A172 (cell line): ENCODE measurements at places on chromosomes 12 and 14.

DNA sequence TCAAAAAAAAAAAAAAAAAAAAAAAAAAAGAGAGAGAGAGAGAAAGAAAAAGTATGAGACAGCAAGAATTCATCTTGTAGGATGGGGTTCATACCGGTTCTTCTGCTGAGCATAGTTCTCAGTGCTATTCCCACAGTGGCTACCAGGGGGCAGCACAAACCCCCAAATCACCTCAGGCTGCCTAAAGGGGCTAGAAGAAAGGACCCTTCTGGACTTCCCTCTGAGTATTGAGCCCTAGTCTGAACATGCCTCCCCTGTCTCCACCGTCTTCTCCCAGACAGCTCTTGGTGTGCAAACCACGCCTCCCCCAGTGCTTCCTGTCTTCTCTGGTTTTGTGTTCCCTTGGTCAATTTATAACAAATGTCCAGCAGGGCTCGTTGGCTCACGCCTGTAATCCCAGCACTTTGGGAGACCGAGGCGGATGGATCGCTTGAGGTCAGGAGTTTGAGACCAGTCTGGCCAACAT is 31.3 kb upstream of the SMUG1 start:
- peak; percentile 65 for DNase-seq

GRCh38 chr12:131593406-131593805 is 117.5 kb upstream of the SFSWAP start:
- DNase-seq = no peak

DNA sequence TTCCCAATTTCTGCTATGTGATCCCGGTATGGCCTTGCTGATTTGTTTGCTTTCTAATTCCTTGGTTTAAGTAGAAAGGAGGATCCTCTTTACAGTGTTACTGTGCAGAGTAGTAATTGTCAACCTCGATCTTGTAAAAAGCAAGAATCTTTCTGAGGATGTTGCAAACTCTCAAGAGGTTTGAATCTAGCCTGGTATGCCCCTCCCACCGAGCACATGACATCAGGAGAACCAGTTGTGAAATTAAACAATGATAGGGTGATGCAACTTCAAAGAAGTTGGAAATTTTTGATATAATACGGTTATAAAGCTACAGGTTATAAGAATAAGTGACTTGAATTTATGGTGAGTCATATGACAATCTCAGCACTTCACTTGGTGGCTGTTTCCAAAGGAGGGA is 35.0 kb upstream of the FUT8 start:
- DNase-seq = no peak

DNA sequence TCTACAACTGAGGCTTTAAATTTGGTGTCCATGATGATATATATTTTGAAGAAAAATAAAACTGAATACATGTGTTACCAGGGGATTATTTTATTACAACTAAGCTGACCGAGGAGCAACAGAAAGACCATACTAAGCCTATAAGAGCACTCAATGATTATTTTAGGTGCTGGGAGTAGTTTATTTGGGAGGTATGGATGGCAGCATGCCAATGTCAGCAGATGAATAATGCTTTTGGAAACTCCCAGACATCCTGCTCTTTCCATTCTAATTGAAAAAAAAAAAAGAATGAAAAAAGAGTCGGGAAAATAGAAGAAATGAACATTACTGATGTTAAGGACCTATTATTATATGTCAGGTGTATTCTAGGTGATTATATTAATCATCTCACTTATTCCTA is 441.2 kb downstream of the BTG1 start:
- peak; percentile 54 for DNase-seq

GRCh38 chr12:47773858-47774580 is 981 bp downstream of the SLC48A1 start:
- DNase-seq = no peak

- no peak for DNase-seq
Measured at GRCh38 chr12:116630762-116631161, 71.6 kb downstream of the MAP1LC3B2 start.

- peak; percentile 93 for DNase-seq
Measured at GRCh38 chr12:124837958-124838803, 25.5 kb downstream of the SCARB1 start.

- no peak for DNase-seq
Measured at GRCh38 chr14:34956931-34957330, 25.9 kb upstream of the SRP54 start.

GRCh38 chr14:24296341-24297157 is 3.0 kb downstream of the DHRS1 start:
- peak; percentile 71 for DNase-seq

- no peak for DNase-seq
Measured at GRCh38 chr14:50082784-50083466, 33.4 kb downstream of the VCPKMT start.

GRCh38 chr12:1828856-1829255 is 8.5 kb downstream of the LRTM2 start:
- DNase-seq = no peak

GRCh38 chr12:113837528-113838296 is 128.4 kb downstream of the RBM19 start:
- no peak for DNase-seq

DNA sequence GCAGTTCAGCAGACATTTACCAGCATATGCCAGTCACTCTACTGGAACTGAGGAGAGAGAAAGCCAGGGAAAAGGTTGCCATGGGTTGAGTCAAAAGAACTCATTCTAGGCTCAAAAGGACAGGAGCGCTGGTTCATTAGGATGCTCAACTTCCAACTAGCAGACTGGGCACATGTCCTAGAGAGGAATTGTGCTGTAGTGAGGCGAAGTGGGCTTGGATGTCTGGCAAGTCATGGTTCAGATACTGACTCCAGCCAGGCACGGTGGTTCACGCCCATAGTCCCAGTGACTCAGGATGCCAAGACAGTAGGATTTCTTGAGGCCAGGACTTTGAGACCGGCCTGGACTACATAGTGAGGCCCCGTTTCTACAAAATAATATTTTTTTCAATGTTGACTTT is 281.5 kb downstream of the CACNA1C start:
- no peak for DNase-seq

GRCh38 chr12:122051231-122051876 is 27.2 kb upstream of the MLXIP start:
- DNase-seq = peak; percentile 30

DNA sequence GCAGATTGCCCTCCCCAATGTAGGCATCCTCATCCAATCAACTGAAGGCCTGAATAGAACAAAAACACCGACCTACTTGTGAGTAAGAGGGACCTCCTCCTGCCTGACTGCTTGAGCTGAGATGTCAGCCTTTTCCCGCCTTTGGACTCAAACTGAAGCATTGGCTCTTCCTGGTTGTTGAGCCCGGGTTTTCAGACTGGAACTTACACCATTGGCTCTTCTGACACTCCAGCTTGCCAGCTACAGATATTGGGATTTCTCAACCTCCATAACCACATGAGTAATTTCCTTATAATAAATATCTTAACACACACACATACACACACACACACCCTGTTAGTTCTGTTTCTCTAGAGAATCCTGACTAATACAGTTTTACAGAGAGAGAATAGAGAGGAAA is 173.4 kb upstream of the NTF3 start:
- peak; percentile 81 for DNase-seq

- DNase-seq = no peak
Measured at GRCh38 chr12:114483996-114484395, 78.1 kb upstream of the TBX5 start.

GRCh38 chr14:58189176-58189575 is 10.8 kb upstream of the ACTR10 start:
- DNase-seq = no peak

DNA sequence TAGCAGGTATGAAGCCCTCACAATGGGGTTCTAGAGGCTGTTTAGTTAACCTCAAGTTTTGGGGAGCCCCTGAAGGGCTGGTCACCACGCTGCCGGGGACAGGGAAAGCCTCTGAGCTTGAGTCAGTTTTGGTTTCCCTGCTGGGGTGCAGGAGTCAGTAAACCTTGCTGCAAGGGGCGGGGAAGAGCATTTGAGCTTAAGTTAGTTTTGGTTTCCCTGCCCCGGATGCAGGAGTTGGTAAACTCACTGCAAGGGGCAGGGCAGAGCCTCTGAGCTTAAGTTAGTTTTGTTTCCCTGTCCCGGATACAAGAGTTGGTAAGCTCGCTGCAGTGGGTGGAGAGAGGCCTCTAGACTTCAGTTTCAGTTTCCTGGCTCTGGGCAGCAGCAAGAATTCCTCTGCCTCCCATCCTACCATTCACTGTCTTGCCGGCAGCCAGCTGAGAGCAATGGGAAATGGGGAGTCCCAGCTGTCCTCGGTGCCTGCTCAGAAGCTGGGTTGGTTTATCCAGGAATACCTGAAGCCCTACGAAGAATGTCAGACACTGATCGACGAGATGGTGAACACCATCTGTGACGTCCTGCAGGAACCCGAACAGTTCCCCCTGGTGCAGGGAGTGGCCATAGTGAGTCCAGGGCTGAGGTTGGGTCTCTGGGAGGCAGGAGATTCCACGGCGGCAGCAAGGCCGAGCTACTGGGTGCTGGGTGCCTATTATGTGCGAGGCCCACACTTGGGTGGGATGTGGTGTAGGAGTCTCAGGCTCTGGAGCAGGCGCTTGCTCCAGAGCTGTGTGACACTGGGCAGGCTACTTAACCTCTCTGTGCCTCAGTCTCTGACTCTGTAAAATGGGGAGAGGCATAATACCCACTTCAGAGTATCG is at the start of gene OAS2:
Gene OAS2, plus strand, starts transcription at position 357 of the 878 bp plus-strand sequence. Its CDS starts 90 bp downstream, at position 447.
- DNase-seq = peak; percentile 52

- DNase-seq = peak; percentile 40
Measured at GRCh38 chr12:71958056-71958455, 19.4 kb downstream of the TPH2 start.

- DNase-seq = no peak
Measured at GRCh38 chr14:69468949-69469348, 15.6 kb upstream of the PLEKHD1 start.

DNA sequence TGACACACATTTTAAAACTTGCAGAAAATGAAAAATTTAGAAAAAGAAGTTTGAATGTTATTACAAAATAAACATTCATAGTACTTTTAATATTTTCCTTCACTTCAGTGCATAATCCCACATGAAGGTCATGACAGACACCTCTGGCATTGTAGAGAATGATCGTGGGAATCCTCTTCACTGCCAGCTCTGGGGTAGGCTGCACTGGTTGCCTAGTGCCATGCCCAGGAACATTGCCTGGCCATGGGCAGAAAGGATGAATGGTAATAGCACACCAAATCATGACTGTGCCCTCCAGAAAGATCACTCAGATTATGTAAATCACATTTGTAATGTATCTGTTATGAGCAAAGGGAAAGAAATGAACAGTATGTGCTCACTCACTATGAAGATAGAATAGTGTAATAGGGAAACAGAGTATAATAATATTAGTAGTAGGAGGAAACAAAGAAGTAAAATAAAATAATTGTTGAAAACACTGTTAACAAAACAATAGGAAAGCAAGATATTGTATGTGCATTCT is 161.6 kb downstream of the PLCZ1 start:
- DNase-seq = no peak

DNA sequence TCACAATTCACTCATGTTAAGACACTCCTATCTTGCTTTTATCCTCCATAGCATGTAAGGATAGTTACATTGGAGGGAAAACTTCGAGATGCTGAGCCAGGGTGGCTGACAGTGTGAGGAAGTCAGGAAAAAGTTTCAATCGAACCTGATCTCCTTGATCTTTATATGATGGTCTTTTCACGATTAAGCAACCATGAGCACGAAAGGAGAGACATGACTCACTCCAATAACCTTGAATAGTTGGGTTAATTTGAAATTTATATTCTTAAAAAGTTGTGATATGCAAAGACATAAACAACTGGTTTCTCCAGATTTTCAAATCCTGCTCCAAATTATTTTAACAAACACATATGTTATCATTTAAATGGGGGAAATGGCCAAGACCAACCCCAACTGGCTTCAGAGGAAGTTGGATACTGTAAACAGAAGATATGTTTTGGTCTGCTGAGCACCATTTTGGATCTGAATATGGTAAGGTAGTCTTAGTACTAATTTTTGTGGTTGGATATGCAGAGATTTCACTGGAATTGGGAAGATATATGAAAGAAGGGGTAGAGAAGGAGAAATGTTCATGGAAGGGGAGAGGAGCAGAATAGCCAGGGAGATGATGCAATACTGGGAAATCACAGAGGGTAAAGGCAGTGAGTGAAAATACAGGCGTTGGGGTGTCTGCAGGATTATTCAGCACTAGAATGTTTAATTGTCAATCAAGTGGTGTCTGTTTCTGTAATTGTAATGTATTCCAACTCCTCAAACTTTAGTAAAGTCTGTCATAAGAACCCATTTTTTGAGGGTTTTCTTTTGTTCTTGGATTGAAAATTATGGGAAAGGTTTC is 185.2 kb upstream of the SLC38A2 start:
- no peak for DNase-seq

- DNase-seq = no peak
Measured at GRCh38 chr14:56810147-56810719, at the start of gene OTX2. TSS of gene OTX2 (minus strand) at chr14:56810479. CDS start at chr14:56805456, 5,023 bp downstream.

GRCh38 chr12:103596981-103597380 is 9.9 kb downstream of the STAB2 start:
- no peak for DNase-seq

DNA sequence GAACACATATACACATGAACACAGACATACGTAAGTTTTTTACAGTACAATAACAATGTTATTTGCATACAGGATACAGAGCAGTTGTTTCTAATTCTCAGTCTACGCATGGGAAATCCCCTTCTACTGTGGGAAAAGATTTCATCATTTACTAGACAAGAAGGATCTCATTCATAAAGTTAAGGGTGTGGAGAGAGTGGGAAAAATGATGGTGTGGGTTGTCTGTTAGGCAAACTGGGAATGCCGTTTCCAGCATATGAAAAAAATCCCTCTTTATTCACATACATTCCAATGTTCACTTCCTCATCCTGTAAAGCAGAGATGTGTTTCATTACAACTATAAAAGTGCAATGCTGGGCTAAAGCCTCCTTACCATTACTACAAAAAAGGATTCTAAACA is 120.9 kb downstream of the SINHCAF start:
- DNase-seq = peak; percentile 34

GRCh38 chr14:56168007-56168616 is 49.9 kb downstream of the PELI2 start:
- no peak for DNase-seq

- no peak for DNase-seq
Measured at GRCh38 chr14:64928239-64929013, 14.1 kb downstream of the GPX2 start.

- peak; percentile 21 for DNase-seq
Measured at GRCh38 chr14:22159099-22159498, 429.9 kb downstream of the DAD1 start.

DNA sequence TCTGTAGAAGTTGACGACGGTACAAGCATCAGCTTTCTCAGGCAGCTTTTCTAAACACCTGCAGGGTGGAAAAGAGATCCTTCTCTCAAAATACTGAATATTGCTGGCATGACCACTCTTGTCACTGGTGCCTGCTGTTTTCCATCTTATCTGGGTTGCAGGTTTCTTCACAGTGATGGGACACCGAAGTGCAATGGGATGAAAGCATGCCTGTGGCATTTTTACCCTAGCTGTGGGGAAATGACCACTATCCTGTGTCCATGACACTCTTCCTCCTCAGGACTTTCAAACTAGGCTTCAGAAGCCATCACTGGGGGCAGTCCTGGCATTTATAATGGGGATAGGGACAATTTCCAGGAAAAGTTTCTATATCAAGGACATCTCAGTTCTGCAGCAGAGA is 98.5 kb downstream of the ETV6 start:
- no peak for DNase-seq

- no peak for DNase-seq
Measured at GRCh38 chr14:39451811-39452210, 19.6 kb upstream of the FBXO33 start.
